ENCODE measurements at places on chromosomes 16 and 17.
A peak's percentile ranks its signal among the peaks of the same experiment; 100 is the strongest.

GRCh38 chr16:56916571-56917403, 15.2 kb upstream of the HERPUD1 start:
- DNase-seq = peak; percentile 59

GRCh38 chr17:6568184-6568758, 11.9 kb upstream of the PITPNM3 start:
- DNase-seq = no peak

DNA sequence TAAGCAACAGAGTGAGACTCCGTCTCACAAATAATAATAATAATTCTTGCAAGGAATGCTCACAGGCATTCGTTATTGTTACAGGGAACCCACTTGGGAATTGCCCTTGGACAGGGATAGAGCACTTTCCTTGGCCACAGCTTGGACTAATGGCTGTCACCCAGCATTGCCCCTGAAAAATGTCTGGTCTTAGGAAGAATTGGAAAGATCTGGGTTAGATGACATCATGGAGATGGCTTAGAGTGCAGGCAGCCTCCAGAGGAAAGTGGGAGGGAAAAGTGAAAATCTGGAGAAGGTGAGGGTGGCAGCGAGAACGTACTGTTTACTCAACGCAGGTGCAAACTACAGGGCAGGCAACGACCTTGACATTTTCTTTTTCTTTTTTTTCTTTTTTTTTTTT, 59.3 kb upstream of the MRTFB start:
- no peak for DNase-seq

- no peak for DNase-seq
Measured at GRCh38 chr16:22732400-22732799, 81.6 kb upstream of the HS3ST2 start.

- DNase-seq = no peak
Measured at GRCh38 chr17:54974759-54975158, 6.2 kb downstream of the STXBP4 start.

GRCh38 chr17:83145358-83145738, 65.9 kb downstream of the METRNL start:
- no peak for DNase-seq

DNA sequence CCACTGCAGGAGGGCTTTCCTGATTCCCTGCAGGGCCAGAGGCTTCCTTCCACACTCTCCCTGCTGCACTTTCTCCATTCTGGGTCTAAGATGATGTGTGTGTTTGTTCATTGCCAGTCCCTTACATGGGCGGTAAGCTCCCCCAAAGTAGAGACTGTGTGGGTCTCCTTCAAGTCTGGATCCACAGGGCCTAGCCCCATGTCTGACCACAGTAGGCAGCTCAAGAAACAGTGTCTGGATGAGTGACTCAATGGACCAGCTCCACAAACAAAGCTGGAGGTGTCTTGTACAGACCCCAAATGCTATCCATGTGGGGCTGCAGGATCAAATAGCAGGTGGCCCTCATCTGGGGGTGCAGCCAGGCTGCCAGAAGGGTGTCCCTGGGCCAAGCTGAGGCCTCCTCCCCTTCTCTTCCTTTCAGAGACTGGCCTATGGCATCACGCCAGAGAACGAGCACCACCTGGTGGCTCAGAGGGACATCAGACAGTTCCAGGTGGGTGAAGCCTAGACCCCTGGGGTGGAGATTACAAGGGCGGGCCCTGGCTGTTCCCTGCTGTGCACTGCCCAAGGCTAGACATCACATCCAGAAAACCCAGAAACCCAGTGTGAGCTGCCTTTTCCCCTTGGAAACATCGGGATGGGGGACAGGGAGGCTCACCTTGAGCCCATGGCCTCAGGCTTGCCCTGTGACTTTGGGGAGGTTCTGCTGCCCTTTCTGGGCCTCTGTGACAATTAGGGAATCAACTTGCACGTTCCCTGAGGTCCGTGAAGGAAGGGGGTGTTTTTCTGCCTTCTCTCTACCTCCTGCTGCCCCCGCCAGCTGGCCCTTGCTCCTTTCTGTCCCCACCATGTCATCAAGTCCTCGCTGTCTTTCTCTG, 45.9 kb downstream of the SLC6A2 start:
- peak; percentile 17 for DNase-seq

- no peak for DNase-seq
Measured at GRCh38 chr17:40810494-40810893, 10.7 kb upstream of the KRT28 start.

DNA sequence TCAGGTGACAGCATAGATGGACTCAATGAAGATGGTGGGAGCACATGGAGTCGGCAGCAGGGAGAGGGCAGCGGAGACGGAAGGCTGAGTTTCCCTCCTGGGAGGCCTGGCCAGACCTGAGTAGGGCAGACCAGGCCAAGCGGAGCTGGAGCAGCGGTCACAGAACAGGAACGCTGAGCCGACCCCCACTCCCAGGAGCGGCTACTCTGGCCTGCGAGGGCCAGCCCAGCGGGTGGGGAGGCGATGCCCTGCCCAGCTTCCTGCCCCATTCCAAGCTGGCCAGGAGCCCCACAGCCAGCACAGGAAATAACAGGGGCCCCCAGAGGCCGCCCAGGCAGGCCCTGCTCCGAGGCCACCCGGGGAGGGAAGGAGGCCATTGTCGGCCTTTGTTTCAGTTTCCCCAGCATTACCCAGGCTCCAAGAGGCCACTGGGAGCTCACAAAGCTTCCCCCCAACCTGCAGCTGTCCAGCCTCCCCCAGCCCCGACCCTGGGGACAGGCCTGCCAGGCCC, 79.8 kb downstream of the ZNF423 start:
- DNase-seq = no peak

GRCh38 chr17:21278450-21279197, 5.9 kb upstream of the MAP2K3 start:
- DNase-seq = peak; percentile 54

DNA sequence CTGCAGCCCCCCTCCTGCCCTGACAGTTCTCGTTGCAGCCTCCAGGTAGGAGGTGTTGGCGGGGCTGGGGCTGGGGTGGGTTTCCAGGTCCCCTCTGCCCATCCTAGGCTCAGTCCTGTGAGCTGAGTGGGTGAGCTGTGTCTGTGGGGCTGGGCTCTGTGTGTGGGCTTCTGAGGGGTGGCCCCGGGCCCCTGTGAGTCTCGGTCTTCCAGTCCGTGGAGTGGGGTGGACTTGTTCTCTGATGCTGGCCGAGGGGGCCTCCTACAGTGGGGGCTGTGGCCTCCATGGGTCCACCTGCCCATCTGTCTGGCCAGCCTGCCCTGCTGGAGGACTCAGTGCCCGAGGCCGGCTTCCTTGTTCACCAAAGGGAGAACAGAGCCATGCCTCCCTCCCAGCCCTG, 32.7 kb downstream of the SOX8 start:
- DNase-seq = no peak

- DNase-seq = no peak
Measured at GRCh38 chr16:89491238-89491869, 993 bp upstream of the ANKRD11 start.

All from CD4-positive, alpha-beta T cell treated with Interleukin-1 beta for 1 hour (primary cell).